Stimulated activated CD8-positive, alpha-beta memory T cell treated with anti-CD3 and anti-CD28 coated beads, Interleukin-15, amount 100 ng/mL, for 48 hours (primary cell): ENCODE measurements at places on chromosomes 1 and 21.

GRCh38 chr1:6097117-6097595, 51.5 kb downstream of the KCNAB2 start:
- DNase-seq: no peak

DNA sequence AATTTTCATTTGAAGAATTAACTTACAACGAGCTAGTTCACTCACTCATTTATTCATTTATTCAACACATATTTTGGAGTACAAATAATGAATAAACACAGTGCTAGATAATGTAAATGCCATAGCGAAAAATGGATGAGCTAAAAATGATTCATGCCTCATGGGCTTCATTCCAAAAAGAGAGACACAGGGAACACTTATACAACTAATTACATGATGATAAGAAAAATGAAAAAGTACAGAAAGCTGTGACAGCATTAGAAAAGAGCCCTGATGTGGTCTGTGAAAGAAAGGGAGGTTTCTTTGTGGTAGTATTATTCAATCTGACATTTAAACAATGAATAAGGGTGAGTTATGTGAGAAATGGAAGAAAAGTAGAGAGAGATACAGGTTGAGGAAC, 726.4 kb downstream of the AMY1C start:
- no peak for DNase-seq

DNA sequence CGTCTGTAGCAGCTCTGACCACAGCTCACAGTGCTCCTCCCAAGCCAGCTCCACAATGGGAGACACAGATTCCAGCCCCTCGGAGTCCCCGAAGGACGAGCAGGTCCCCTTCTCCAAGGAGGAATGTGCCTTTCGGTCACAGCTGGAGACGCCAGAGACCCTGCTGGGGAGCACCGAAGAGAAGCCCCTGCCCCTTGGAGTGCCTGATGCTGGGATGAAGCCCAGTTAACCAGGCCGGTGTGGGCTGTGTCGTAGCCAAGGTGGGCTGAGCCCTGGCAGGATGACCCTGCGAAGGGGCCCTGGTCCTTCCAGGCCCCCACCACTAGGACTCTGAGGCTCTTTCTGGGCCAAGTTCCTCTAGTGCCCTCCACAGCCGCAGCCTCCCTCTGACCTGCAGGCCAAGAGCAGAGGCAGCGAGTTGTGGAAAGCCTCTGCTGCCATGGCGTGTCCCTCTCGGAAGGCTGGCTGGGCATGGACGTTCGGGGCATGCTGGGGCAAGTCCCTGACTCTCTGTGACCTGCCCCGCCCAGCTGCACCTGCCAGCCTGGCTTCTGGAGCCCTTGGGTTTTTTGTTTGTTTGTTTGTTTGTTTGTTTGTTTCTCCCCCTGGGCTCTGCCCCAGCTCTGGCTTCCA, 22.9 kb upstream of the VPS13D start:
- no peak for DNase-seq

- no peak for DNase-seq
These were observed 34.1 kb downstream of the EXTL2 start for GRCh38 chr1:100860397-100860991.

- peak; percentile 9 for DNase-seq
These were observed 100.0 kb upstream of the HNRNPU start for GRCh38 chr1:244964112-244964971.
